ENCODE measurements at places on chromosomes 3 and 15.

DNA sequence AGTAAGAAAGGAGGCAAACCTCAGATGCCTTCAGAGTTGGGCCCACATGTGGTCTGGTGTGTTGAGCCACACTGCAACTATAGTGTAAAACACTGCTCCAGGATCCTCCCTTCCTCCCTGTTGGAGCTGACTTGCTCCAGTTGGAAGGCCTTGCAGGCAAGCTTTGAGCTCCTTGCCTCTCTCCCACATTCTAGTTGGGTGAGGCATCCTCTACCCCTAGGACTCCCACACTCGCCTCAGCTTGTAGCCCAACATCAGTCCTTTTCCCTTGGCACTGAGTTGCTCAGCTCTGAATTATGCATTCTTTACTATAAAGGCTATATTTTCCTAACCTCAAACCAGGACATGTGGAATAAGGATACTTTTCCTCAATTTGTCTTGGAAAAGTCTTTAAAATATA is 143.9 kb downstream of the NECTIN3 start:
- no peak for DNase-seq

DNA sequence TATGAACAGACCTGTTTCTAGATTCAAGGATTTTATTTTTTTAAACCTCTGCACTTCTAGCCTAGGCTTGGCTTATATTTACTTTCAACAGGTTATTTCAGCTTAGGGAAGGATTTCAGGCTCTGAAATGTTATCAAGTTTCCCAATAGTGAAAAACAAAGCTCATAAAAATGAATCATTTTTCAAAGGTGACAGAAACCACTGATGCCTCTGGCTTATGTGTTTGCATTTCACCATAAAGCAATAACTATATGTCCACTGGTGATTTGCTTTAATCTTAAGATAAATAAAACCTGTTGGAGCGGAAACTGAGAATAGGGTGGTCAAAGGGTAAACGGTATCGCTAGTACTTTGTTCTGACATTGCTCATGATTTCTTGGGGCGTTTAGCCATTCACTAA is 141.2 kb upstream of the LRIG1 start:
- DNase-seq, result no peak

- DNase-seq, result no peak
Measured at GRCh38 chr3:132145833-132146232, 111.0 kb upstream of the CPNE4 start.

DNA sequence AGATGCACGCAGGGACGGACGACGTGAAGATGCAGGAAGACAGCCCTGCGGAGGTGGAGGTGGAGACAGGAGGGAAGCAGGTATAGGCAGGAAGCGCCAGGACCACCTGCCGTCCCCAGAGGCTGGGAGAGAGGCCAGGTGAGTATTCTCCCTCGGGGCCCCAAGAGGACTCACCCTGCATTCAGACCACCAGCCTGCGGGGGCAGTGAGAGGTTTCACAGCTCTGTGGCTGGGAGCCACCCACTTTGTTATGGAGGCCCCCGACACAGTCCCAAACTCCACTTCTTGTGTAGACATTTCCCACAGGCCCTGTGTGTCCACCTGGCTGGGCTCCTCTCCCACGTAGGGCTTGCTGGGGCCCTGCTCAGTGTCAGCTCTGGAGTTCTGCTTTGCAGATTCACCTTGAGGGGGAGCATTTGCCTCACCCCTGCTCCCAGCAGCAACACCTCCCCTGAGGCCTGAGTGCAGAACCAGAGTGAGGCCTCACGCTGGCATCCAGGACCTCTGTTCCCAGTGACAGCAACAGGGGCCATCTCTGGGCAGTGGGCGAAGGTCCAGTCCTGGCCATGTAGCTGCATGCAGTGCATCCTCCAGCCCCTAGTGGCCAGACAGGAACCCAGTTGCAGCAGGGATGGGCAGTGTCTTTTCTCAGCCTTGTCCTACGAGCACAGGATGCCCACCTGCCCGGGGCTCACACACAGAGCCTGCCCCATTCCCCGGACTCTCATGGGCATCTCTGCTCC is 119.4 kb upstream of the IQSEC1 start:
- no peak for DNase-seq

DNA sequence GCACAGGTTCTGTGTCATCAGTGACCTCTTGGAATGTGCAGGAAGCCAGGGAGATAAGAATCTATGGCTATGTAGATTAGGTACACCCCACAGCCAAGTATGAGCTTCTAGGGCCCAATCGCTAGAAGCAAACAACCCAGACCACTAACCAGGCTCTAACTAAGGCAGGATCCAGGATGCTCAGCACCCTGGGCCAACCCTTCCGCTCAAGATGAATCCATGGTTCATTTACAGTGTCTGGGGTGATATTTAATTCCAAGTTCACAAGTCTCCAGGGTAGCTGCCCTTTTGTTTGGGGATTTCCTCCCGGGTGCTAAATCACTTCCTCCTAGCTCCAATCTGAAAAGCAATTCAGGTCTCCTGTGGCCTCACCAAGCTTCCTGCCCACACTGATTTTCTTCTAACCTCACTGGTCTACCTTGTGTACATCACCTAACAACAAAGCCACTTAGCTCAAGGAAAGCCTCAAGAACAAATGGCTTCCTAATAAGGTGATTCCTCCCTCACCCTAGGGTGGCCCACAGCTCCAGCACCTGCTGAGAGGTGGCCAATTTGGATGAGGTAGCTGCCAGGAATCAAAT is 2.4 kb downstream of the EHD4 start:
- DNase-seq, result peak; percentile 16

DNA sequence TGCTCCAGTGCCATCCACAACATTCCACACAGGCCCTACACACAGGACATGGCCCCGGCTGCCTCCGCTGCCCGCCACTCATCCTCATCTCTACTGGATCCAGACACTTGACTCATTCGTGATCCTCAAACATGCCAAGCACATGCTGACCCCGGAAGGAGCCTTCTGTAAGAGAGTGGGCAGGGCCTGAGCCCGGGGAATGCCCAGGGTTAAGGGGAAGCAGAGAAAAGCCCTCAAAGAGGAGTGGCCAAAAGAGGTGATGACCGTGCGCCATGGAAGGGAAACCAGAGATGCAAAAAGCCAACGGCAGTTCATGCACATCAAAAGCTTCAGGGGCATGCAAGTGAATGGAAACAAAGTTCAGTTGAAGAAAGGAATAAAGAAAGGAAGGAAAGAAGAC is 46.1 kb downstream of the RFTN1 start:
- no peak for DNase-seq

DNA sequence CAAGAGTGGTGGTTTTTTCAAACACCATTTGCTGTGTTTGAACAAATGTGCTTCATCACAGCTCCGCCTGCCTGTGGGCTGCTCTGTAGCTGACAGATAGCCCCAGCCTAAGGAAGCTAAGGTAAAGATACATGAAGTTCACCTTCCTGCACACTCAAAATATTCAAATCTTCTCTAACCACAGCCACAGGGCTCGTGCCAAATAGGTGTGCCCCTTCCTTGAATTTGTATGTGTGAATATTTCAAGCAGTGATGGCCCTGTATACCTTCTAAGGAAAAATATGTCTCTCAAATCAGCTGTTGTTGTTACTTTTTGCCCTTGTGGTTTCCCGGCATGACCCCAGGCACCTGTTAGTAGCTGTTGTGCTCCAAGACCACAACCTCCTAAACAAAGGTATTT is 92.8 kb downstream of the CCNL1 start:
- peak; percentile 14 for DNase-seq

- DNase-seq, result no peak
Measured at GRCh38 chr3:59043391-59043790, 6.4 kb downstream of the CFAP20DC start.

DNA sequence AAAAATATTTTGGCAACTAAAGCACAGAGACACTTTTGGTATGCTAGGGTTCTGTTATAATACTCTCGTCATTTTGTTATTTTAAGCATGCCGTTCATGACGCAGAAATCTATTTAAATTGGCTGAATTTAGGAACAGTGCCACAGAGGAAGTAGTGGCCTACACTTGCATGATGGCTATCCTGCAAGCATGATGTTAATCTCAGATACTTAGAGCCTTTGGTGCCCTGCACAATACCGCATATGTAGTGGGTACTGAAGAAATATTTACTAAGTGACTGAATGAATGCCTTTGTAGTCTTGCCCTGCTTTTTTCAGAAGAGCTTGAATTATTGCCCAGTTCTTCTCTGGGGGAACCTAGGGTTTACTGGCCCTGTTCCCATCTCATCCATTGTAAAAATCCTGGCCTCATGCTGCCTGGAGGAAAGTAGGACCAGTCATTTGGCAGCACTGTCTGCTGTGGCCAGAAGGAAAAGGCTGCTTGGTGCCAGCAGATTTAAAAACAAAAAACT is 79.0 kb downstream of the SERPINI1 start:
- DNase-seq, result no peak

GRCh38 chr15:62579842-62580241 is 414.8 kb upstream of the C2CD4B start:
- DNase-seq, result no peak

DNA sequence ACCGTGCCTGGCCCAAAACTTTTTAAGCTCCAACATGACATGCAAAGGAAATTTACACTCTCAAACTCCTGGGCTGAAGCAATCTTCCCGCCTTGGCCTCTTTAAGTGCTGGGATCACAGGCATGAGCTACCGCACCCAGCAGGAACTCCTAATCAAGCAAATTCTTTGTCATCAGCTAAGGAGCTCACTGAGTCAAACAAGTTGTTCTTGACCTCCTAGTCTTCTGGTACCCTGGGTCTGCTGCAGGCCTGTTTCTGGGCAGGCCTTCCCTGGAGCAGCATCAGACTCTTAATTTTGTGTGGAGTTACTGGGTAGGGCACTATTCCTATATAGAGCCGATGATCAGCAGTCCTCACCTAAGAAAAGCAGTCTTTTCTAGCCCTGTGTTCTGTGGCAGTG is 68.4 kb upstream of the FLNB start:
- no peak for DNase-seq

DNA sequence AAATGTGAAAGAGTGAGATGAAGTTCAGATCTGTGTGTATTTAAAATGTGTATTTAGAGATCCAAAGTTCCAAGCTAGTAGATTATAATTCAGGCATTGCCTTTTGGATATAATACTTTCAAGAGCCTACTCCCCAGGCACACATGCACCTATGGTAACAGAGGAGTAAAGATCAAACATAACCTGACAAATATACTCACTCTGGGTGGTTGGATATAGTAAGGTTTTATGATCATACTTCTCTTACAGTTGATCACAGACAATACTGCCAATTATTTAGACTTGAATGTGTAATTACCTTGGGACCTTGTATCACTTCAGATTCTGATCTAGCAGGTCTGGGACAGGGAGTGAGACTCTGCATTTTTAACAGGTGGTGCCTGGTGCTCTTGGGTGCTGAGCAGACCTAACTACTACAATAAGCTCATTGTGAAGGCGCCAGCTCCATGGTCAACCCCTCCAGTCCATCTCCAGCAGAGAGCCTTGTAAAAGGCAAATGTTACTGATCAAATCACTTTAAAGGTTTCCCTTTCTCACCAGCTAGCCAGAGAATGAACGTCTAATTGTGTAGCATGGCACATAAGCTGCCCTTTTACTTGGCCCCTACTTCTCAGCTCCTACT is 55.5 kb downstream of the NBEAL2 start:
- no peak for DNase-seq

- no peak for DNase-seq
Measured at GRCh38 chr3:160010578-160010977, 21.9 kb downstream of the IL12A start.

- DNase-seq, result no peak
Measured at GRCh38 chr15:90545095-90545494, 15.4 kb downstream of the CRTC3 start.

GRCh38 chr15:27955087-27955486 is 144.0 kb downstream of the OCA2 start:
- no peak for DNase-seq

- no peak for DNase-seq
Measured at GRCh38 chr3:134457376-134458074, 28.3 kb downstream of the ANAPC13 start.

DNA sequence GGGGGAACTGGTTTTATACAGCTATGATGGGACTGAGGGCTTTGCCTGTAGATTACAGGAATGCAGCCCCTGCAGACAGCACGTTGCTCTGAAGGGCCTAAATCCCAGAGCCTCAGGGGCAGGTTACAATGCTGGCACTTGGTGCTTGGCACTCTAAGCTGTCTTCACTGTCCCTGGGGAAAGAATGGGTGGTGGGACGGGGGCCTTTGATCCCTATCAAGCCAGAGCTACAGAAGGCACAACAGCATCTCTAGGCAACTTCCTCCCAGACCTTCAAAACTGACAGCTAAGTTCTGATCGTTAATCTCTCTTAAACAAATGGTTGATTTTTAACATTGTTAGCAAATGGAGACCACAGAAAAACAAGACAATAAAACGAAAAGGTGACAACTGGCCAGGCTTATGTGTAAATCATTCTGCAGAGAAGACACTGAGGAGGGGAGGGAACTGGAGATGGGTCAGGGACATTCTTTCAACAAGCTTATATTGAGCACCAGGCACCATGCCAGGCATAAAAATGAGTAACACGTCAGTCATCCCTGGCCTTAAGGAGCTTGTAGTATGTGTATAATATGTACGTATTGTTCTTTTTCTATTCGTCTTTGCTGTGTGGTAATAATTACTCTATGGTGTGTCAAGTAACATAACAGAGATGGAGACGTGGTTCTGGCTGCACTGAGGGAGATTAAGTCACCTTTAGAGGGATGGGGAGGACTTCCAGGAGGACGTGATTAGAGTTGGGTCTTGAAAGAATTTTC is 49.1 kb downstream of the CA12 start:
- DNase-seq, result no peak

DNA sequence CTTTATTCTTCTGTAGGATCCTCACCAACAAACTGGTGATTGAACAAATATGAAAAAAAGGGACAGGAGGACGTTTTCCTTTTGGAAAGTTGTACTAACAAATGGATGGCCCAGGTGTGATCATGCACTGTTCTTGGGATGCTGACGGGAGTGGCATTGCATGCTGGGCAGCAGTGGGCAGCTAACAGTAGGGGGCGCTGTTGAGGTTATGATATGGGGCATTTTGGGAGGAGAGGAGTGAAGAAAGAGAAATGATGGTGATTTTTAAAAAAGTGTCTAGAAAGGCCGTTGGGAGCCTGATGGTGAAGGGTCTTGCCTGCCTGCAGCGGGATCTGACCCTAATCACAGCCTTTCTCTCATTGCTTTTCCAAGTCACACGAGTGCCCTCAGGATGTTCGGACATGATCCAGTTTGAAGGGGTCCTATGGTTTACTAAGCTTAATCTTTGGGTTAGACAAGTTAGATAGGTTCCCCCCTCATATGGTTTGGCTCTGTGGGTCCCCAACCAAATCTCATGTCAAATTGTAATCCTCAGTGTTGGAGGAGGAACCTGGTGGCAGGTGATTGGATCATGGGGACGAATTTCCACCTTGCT is 46.2 kb upstream of the PRTG start:
- DNase-seq, result peak; percentile 41

- DNase-seq, result no peak
Measured at GRCh38 chr3:144548346-144548745, 576.7 kb downstream of the DIPK2A start.

- DNase-seq, result no peak
Measured at GRCh38 chr15:68994981-68995761, 19.3 kb upstream of the NOX5 start.

GRCh38 chr3:126151562-126152302 is 28.7 kb downstream of the ALDH1L1 start:
- DNase-seq, result no peak

GRCh38 chr3:191848818-191849217 is 387.9 kb downstream of the PYDC2 start:
- no peak for DNase-seq
